EH (cell line): ENCODE measurements at places on chromosomes 1 and 21.

GRCh38 chr1:176552217-176552991, 89.4 kb downstream of the PAPPA2 start:
- DNase-seq: no peak

DNA sequence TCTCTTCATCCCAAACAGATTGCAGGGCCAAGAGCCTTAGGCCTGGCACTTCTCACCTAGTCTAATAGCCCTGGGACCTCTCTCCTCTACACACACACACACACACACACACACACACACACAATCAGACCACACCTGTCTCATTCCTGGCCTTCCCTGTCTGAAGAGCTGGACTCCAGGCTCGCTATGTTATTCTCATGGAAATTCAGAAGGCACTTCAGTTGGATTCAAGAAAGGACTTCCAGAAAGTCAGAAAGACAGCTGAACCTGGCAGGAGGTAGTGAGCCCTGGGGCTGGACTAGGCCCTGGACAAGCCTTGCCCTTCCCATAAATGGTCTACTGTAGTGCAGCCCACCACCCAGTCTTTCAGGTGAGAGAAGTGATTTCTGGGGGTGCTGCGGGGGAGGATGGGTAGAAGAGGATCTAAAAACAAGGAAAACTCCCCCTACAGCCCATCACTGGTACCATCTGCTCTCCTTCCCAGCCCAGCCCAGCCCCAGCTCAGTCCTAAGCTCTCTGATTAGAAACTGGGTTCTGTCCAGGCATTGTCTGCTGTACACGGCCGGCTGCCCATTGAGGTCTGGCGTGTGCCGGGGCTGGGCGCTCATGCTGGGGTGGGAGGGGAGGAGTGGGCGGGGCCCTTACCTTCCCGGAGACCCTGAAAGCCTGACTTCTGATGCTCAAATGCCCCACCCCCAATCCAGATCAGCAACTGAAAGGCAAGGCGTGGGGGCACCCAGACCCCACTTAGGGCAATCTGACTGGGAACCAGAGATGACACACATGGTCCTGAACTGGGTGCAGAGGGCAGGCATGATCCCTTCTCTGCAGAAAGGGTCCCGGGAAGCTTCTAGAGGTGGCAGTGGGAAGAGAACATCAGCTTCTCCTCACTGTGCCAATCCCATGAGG, 2.5 kb downstream of the KIF21B start:
- peak; percentile 27 for DNase-seq

DNA sequence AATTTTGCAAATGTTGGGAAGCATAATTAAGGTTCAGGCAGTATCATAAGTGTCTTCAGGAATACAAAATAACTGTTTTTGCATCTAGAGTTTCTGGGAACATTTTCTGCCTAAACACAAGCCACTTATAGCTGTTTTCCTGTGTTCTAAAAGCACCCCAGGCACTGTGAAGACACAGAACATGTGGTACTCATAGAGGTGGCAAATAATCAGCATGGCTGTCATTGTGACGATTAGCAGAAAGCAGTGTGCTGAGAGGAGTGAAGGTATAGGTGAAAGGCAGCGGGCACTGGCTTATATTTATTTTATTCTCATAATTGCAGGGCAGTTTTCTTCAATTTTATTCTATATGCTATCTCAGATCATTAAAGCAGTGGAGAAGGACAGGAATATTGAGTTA, 119.6 kb downstream of the LRRC53 start:
- DNase-seq: no peak

- peak; percentile 76 for DNase-seq
Measured at GRCh38 chr1:215018555-215018954, 64.0 kb upstream of the KCNK2 start.

DNA sequence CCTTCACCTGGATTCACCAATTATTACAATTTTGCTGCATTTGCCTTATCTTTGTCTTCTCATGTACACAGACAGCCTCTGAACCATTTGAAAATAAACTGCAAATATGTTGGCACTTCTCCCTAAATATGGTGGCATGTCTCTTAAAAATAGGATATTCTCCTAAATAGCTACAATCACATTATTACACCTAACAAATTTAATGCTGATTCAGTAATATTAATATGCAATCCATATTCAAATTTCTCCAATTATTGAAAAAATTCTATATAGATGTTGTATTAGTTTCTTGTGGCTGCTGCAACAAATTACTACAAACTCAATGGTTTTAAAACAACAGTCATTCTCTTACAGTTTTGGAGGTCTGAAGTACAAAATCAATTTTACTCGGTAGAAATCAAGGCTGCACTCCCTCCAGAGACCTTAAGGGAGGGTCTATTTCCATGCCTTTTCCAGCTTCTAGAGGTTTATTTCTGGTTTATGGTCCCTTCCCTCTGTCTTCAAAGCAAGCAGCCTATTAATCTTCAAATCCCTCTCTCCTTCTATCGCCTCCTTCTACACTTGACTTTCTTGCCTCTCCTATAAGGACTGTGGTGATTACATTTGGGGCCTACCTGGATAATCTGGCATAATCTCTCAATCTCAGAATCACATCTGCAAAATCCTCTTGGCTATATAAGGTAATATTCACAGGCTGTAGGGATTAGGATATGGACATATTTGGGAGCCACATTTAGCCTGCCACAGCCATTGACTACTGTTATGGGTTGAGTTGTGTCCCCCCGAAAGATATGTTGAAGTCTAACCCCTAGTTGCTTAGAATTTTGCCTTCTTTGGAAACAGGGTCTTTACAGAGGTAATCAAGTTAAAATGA, 52.5 kb upstream of the BOLA1 start:
- DNase-seq: no peak

- no peak for DNase-seq
Measured at GRCh38 chr1:186770421-186770820, 58.3 kb upstream of the PLA2G4A start.

- peak; percentile 78 for DNase-seq
Measured at GRCh38 chr1:248828845-248829244, 3.1 kb upstream of the SH3BP5L start.

DNA sequence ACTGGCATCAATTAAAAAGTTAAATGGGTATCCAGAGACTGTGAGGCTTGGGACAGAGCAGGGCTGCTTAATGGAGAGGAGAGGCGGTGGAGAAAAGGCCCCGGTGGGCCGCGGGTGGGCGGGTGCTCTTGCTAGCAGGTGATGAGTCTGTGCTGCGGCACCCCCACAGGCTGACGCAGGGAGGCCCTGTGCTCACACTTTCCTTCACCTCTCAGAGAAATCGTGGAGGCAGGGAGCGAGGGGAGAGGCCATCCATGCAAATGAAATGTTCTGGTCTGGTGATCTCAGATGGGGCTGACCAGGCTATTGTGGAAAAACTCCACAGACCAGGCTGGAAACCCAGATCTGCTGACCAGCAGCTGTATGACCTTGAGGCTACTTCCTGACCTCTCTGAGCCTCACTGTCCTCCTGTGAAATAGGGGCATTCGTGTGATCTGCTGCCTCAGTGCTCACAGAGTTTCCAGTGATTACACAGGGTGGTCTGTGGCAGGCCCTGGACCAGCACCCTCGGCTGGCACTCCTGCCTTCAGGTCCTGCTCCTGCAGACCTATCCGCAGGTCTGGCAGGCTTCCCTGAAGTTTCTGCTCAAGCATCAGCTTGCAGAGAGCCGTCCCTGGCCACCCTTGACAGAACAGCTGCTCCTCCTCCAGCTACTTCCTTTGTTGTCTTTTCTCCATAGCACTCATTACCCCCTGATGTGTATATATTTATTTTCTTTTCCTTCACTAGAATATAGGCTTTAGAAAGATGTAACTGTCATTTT, 89.2 kb downstream of the BEND5 start:
- no peak for DNase-seq

DNA sequence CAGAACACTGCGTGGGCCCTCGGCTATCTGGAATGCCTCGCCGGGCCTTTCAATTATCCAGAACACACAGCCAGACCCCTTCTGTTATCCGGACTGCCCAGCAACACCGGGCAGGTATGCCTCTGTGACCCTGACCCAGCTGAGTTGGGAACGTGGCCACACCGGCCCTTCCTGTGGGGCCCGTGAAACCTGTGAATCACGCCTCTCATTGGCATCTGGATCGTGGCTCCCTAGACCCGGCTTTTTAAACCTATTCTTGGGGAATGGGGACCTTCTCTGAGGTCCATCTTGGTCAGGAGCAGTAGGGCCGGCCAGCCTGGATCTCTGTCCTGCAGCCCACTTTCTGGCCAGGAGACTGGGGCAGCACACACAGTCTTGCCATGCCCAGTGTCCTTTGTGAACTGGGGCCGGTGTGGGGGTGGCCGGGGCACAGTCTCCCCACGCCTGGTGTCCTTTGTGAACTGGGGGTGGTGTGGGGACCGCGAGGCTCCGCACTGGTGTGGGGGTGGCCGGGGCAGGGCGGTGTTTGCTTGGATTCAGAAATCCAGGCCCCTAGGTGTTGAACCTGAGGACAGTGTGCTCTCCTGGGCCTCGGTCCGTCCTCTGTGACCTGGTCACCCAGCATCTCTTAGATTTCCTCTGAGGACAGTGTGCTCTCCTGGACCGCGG, 11.1 kb downstream of the COL18A1 start:
- DNase-seq: no peak

DNA sequence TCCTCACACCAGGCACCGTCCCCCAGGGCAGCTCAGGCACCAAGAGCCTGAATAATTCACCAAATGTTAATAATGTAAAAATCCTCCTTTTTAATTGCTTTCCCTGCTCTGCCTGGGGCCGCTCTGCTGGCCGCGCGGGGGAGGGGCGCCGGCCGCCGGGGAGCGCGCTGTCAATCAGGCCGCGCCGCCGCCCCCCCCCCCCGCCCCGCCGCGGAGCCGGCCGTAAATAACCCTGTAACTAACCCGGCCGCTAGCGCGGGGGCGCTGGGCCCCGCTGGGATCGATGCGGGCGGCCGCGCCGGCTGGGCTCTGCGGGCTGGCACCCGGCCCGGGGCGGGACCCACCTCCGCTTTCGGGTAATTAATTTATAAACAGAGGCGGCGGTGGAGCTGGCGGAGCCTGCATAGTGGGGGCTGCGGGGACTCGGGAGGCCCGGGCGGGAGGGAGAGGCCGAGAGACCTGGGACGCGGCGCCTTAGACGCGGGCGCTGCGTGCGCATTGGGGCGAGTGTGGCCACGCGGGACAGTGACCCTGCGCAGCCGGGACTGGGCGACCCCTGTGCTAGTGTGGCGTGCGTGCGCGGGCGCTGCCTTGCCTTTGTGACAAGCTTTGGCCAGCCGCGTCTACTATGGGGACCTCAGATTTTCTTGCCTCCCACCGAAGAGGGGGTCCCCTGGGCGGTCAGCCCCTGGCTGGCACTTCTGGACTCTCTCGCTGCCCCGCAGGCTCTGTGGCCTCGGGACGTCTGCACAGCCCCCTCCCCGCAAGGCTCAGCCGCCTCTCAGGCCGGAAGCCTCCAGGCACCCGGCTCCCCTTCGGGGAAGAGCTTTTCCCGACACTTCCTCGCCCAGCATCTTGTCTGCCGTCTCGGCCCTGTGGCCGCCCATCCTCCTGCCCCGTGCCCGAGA, 16.6 kb downstream of the SAMD11 start:
- DNase-seq: peak; percentile 78

GRCh38 chr1:19920132-19920710, 3.2 kb downstream of the PLA2G2E start:
- DNase-seq: no peak

- no peak for DNase-seq
Measured at GRCh38 chr1:14610761-14611160, 12.3 kb downstream of the KAZN start.

DNA sequence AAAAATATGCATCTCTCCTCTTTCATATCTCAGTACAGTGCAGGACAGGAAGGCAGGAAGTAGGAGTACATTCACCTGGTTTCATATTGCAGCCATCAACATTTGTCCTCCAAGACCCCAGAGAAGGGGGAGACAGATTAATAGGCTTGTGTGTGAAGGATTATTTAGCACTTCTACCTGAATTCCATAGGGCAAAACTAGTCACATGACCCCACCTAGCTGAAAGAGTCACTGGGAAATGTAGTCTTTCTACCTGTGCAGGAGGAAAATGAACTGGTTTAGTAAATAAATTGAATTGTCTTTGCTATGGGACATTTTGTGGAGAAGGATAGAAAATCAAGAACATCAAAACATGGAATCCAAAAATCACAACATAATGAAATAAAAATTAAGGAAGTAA, 13.9 kb upstream of the TRIM33 start:
- no peak for DNase-seq

- peak; percentile 60 for DNase-seq
Measured at GRCh38 chr1:54973205-54973921, 7.1 kb upstream of the TMEM61 start.

DNA sequence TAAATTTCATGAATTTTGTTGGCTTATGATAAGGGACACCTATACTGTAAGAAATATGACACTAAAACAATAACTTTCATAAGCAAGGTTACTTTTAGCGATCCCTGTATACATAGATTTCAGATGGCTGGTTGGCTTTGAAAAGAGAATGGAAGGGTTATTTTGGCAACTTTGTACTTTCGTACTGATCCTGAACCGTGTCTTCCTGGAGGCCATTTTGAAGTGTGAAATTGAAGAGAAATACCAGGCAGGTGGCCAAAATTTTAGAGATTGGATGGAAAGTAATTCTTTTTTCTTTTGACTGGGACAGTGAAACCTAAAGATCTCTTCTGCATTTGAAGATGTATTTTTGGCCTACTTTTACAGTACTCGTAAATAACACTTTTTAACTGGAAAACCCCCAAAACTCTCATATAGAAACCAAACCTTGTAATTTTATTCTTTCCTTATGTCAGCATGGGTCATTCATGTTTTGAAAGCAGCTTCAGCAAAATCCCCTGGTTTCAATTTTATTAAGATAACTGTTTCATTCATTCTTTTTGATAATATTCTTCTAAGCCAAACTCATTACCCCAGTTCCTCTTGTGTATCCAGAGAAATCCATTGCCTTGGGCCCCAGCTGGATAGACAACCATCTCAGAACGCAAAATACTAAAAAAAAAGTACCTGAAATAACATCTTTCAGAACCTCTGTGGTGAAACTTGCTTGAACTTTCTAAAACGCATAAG, 38.4 kb upstream of the ZNF281 start:
- DNase-seq: no peak

DNA sequence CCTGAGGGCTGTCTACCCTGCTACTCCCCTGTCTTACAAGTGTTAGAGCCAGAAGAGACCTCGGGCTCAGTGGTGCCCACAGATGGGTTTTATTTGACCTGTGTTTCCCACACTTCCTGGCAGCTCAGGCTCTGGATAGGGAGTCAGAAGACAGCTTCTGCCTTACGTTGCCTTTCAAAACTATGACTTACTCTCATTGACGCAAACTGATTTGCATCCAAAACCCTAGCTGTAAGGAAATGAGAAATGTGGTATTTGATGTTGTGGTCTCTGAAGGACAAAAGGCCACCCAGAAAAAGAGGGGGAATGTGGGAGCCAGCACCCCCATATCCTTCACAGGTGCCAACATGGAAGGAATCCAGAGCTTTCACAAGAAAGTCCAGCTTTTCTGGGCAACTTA, 180.2 kb downstream of the ATG4C start:
- DNase-seq: no peak
